ENCODE measurements at places on chromosomes 3 and 15.

DNA sequence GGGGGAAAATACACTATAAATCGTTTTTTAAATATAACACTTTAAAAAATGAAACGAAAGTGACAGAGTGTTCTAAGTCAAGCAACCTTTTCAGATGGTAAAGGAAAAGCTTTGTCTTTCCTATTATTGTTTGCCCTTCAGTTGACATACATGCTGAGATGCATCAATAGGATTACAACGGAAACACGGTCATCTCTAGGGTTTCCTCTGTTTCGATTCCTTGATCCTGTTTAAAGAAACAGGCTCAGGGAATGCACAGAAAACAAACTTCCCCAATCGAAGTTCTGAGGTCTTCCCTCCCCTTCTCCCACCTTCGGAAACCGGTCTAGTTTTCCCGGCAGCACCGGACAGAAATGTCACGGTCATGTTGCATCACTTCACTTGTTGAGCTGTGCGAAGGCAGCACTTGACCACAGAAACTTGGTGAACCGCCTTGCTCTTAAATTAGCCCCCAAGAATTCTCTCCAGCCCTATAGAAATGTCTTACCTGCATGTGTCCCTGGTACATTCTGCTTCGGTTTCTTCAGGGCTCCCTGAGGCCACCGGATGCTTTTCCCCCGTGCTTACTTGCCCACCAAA lies 556 bp downstream of the PEX5L start:
- DNase-seq, result no peak

DNA sequence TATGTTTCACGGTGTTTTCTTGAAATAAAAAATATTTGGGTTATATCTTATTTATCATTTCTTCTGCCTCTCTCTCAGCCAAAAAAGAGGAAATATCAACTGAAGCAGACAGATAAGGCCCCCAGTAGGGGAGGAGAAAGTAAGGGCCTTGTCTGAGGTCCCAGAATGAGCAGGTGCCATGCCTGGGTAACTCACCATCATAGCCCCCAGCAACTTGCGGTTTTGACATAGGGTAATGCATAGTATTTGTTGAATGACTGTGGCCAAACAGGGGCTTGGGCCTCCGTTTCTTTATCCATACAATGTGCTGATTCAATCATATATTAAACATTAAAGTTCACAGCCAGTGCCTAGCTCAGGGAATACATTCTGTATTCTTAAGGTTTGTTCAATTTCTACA lies 119.6 kb downstream of the ABI3BP start:
- DNase-seq, result no peak

GRCh38 chr15:29437888-29438702 lies 168.5 kb upstream of the NSMCE3 start:
- no peak for DNase-seq

GRCh38 chr3:98812851-98813374 lies 49.8 kb downstream of the ST3GAL6 start:
- DNase-seq, result peak; percentile 40

DNA sequence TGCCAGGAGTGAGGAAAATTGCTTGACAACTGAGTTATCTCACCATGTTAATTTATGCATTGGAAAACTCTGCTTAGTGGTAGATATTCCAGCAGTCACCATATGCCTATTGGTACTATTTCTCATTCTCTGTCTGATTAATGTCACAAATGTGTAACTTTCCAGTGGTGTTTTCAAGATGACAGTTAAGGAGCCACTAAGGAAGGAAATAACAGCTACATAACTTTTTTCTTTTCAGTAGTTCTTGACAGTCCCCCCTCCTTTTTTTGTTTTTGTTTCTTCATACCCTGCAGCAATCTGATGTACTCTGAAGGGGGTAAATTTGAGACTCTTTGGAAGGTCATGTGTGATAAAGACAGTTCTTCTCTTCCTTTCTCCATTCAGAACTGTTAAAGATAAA lies 13.1 kb downstream of the RASA2 start:
- no peak for DNase-seq

DNA sequence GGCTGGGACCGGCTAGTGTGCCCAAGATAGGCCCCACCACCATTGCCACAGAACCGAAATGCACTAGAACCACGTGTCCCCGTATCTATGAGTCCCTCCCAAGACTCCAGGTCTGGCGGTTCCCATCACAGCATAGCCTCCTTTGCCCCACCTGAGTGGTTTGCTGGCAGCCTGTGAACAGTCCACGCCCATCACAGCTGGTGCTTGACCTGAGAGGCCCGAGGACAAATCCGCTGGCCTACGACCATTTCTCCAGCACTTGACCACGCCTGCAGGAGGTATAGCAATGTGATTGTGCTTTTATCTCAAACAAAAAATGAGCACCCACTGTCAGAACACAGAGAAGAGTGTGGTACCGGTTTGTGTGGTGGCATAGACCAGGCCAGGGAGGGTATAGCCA lies 736.7 kb upstream of the GBE1 start:
- DNase-seq, result no peak

- no peak for DNase-seq
Observed at GRCh38 chr15:81293728-81294515, 30.0 kb downstream of the STARD5 start.

DNA sequence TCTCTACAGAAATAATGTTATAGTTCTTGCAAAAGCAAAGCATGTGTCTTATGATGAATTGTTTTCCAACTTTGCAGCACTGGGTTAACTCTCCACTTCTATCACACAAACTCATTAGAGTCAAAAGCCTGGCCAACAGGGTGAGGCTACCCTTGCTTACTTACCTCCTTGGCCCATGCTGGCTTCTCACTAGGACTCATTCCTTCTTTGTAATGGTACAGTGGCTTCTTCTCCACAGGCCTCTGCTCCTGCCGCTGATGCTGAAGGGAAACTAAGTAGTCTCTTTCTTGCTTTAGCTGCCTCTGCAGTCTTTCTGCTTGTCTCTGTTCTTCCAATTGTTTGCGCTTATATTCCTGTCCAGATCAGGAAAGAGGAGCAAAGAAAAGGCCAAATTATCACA lies 111.5 kb upstream of the SLC2A2 start:
- DNase-seq, result no peak

- peak; percentile 76 for DNase-seq
Observed at GRCh38 chr3:181700168-181701087, 11.3 kb upstream of the SOX2 start.

DNA sequence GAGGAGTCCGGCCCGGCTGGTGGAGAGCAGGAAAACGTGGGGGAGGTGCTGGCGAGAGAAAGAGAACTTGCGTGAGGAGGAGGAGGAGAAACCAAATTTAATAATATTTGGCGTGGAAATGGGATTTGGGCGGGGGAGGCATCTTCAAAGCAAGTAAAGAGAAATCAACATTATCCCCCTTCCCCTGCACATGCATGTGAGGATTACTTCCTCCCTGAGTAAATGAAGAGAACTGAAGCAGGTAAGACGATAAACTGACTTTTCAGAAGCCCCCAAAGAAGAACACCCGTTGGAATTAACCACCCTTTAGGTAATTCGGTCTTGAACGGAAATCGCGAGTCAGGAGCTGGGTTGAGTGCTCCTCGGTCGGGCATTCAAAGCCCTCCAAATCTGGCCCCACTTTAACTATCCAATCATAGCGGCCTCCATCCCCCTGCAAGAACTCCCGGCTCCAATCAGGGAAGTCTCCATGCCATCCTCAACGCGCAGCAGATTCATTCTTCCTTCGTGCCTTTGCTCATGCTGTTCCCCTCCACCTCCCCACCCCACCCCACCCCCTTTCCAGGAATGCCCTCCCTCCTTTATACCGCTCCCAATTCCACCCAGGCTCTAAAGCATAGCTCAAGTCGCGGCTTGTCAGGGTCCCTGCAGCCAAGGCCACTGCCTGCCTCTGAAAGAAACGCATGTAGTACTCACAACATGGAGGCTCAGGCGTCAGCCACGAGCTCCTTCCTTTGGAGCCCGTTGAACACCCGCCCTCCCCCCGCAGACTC lies 545 bp upstream of the RFX7 start:
- peak; percentile 85 for DNase-seq

GRCh38 chr3:123082370-123083065 lies 15.7 kb downstream of the PDIA5 start:
- no peak for DNase-seq

- no peak for DNase-seq
Observed at GRCh38 chr3:197430502-197430901, 125.3 kb downstream of the BDH1 start.

DNA sequence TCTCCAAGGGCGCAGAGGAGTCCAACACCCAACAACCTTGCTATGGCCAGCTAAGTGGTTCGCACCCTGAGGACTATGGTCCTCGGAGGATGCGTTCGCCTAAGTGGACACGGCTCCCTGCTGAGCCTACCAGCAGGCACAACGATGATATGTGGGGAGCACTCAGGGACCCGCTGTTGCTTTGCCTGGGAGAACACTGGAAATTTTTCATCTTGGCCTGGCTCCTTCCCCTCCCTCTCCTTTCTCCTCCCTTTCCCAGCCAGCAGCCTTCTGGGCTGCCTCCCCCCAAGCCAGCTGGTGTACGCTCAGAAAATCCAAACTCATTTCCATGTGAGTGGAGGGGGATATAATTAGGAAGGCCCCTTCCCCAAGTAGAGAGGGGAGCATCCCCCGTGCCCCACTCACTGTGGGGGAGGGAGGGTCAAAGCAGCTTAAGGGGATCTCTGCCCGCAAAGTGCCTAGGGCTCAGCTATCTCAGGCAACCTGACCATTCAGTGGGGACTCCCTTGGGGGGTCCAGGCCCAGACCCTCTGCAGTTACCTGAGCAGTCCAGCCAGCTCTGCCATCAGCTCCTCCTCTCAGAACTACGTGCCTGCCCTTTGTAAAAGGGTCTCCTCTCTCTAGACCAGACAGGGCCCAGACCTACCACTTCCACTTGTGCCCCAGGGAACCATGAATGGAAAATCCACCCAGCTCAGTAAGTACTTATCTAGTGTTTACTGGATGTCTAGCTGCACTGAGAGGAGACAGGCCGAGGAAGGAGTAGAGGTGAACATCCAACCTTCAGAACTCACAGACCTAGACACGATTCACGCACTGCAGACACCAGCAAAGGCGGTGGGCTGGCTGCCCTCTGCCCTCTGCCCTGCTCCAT lies 742 bp upstream of the SEMA7A start:
- no peak for DNase-seq

- peak; percentile 36 for DNase-seq
Observed at GRCh38 chr15:42059661-42060476, 34.5 kb downstream of the PLA2G4D start.

DNA sequence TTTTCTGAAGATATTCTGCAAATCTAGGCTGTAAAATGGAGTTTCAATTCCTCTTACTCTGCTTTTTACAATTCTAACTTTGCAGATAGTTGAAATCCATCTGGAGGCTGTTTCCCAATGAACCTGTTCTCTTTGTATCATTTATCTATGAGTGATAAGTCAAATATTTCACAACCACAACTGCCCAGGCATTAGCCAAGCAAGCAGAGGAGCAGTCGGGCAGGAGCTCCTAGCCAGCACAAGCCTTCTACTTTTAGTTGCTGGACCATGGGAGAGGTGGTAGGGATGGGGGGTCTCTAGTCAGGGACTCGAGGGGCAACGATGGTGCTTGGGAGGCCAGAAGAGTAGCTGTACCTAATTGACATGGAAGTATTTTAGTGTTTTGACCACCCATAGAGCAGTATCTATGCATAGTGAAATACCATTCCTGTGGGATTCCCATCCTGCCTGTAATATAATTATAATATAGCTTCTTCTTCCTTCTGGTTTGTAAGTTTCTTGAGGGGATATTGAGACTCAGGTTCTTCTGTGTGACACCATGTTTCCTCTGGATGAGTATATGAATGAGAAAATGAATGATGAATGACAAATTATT lies 353.5 kb upstream of the IL12A start:
- peak; percentile 29 for DNase-seq

- DNase-seq, result no peak
Observed at GRCh38 chr15:74610302-74610951, 5.2 kb upstream of the CLK3 start.

- DNase-seq, result no peak
Observed at GRCh38 chr3:127090218-127091160, 102.4 kb upstream of the PRR23E start.

DNA sequence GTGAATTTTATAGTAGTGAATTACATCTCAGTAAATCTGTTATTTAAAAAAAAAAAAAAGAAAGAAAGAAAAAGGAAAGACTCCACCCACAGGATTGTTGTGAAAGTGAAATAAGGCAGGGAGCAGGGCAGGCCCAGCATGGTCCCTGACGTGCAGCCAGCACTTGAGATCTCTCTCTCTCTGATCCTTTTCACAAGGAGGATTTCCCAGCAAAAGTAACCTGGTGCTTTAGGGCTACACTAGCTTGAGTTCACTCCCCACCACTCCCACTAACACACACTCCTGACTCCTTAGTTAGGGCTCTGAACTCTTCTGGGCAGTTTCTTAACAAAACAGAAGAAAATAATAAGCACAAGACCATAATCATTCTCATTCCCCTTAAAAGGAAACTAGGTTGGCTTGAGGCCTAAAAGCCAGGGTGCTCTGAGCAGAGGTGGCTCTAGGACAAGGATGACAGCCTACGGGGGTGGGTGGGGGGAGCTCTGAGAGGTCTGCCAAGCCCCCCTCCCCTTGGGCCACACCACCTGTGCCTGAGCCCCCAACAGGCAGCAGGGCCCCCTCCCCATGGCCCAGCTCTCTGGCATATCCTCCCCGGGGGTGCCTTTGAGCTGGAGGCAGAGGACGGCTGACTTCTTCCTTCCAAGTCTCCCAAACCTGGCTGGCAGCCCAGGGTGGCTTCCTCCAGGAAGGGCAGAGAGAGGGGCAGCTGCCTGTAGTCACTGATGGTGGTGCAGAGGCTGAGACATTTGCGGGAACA lies 856 bp downstream of the TMEM40 start:
- DNase-seq, result peak; percentile 68

DNA sequence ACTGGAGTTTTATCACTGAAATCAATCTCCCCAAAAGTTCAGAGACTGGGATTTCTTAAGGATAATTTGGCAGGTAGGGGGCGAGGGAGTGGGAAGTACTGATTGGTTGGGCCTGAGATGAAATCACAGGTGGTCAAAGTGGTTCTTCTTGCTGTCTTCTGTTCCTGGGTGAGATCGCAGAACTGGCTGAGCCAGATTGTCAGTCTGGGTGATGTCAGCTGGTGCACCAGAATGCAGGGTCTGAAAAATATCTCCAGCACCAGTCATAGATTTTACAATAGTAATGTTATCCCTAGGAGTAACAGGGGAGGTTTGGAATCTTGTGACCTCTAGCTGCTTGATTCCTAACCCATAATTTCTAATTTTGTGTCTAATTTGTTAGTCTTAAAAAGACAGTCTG lies 86.7 kb upstream of the SLC25A36 start:
- no peak for DNase-seq

DNA sequence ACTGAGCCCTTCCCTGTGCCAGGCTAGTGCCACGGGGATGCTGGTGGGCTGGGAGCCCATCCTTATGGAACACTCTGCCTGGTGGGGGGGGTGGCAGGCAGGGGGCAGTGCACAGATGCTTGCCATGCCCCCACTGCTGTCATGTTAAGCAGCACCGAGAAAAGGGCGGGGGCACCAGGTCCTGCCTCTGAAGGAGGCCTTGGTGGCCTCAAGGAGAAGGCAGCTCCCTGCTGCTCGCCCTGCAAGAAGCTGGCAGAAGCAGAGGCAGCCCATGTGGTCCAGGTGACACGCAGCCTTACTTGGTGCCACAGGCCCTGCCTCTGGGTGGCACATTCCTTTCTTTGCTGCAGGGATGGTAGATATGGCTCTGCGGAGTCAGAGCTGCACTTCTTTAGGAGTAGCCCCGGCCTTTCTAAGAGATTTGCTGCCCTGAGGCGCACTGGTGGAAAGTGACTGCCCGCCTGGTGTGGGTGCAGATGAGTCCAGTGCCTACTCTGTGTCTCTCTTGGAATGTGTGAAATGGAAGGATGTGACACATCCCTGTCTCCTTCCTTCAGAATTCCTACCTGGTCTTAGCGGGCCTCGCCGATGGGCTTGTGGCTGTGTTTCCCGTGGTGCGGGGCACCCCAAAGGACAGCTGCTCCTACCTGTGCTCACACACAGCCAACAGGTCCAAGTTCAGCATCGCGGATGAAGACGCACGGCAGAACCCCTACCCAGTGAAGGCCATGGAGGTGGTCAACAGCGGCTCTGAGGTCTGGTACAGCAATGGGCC lies 145.8 kb downstream of the LRRK1 start:
- DNase-seq, result no peak

All from fibroblast of skin of scalp (primary cell).